ENCODE measurements at places on chromosomes 13 and 19.

DNA sequence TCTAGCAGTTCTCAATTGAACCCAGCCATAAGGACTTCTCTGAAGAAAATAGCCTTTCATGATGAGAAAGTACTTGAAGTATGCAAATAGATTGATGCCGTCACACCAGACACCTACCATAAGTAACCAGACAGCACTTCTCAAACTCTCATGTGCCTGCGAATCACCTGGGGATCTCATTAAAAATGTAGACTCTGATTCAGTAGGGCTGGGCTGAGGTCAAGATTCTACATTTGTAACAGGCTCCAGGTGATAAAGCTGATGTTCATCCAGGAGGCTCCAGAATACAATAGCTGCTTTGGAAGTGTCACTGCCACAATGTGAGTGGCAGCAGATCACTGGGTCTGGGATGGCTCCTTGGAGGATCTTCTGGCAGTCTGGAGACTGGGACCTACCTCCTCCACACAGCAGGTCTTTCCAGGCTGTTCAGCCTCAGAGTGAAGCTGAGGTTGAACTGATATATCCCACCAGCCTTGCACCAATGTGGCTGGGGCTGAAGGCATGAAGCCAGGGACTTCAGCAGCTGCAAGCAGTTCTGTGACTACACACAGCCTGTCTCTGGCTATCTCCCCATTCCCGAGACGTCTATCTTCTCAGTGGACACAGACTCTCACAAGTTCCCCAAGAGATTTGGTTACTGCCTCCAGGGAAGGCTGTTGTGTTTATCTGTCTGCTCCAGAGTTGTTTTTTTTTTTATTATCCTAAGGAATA lies 9.1 kb downstream of the MBNL2 start:
- DNase-seq = no peak

- DNase-seq = no peak
These were observed 138.2 kb downstream of the DCLK1 start for GRCh38 chr13:35992964-35993363.

GRCh38 chr13:88005188-88005587 lies 334.0 kb downstream of the SLITRK5 start:
- no peak for DNase-seq

- DNase-seq = no peak
These were observed 60.2 kb downstream of the ESD start for GRCh38 chr13:46736541-46737310.

GRCh38 chr19:28990522-28990921 lies 222.4 kb downstream of the UQCRFS1 start:
- no peak for DNase-seq

DNA sequence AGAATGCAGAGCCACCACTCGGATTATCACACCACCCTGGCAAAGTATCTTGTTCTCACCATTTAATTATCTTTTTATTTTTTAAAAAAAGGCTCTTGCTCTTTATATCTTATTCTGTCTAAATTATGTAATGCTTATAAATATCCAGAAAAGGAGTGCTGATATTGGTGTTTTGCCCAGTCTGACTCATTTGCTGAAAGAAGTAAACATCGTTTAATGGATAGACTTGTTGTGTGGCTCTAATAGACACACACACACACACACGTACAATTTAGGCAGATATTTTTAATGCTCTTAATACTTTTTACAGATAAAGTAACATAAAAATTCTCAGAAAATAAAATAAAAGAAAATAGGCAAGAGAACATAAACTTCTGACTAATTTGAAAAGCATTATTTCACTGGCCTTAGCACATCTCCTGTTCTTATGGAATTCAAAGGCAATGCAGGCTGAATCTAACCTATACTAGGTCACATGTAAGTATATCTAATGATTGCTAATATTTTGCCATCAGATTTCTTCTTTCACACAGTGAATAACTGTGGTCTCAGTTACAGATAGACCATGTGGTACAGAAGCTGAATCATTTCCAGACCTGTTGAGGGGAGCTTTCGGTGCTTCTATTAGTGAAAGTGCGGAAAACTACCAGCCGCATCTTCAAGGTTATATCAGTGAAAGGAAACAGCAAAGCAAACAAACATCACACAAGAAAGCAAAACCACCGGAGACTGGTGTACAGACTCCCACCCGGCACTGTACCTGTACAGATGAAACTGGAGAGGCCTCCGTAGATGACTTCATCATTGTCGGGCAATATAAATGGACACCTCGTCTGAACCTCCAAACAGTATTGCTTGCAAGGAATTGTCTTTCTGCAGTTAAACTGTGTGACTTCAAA lies 642.1 kb upstream of the ARGLU1 start:
- DNase-seq = no peak

- DNase-seq = no peak
These were observed 1.7 kb upstream of the REXO1 start for GRCh38 chr19:1849886-1850398.

DNA sequence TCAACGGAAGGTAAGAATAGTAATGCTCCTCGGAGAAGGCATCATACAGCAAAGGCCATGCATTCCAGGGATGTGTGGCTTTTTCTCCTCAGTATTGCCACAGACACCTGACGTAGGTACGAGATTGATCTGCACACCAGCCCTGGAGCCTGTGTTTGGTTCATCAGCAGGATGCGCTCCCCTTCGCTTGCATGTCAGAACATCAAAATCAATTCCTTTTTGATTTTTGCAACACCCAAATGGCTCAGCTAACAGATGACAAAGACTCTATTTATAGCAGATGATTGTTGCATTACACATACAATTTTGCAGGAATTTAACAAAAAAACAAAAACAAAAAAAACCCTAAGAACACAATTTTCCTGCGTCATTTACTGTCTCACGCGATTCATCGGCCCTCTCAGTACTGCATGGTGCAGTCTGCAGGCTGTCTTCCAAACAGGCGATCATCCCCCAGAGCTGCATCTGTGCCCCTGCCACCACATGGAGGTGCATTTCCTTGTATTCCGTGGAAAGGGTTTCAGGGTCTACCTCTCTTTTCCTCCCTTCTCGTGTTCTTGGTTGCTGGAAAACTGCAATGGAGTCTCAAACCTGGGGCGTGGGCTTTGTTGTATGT lies 207.3 kb downstream of the TEX29 start:
- no peak for DNase-seq

DNA sequence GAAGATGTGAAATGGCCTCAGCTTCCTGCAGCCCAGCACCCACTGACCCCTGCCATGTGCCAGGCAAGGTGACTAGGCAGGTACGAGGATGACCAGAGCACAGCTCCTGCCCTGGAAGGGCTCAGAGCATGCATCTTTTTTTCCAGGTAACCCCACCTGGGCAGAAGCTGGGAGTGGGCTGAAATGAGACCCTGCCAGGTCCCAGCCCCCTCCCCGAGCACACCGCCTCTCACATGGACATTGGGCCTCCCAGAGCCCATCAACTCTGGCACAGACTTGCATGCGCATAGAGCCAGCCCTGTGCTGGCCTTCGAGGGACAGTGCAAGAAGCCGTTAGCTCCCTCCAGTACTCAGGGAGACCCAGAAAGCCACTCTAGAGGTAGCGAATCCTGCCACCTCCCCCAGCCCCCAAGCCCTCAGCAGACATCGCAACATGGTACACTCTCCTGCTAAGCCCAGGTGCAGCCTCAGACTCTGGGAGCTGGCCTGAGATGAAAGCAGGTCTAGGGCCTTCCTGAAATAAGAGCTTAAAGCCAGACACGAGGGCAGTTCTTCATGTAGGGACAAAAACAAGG lies 8.9 kb upstream of the VSTM2B start:
- DNase-seq = no peak

GRCh38 chr13:112078216-112078615 lies 11.3 kb downstream of the SOX1 start:
- no peak for DNase-seq

- no peak for DNase-seq
These were observed 13.5 kb downstream of the ZFR2 start for GRCh38 chr19:3855320-3855719.

DNA sequence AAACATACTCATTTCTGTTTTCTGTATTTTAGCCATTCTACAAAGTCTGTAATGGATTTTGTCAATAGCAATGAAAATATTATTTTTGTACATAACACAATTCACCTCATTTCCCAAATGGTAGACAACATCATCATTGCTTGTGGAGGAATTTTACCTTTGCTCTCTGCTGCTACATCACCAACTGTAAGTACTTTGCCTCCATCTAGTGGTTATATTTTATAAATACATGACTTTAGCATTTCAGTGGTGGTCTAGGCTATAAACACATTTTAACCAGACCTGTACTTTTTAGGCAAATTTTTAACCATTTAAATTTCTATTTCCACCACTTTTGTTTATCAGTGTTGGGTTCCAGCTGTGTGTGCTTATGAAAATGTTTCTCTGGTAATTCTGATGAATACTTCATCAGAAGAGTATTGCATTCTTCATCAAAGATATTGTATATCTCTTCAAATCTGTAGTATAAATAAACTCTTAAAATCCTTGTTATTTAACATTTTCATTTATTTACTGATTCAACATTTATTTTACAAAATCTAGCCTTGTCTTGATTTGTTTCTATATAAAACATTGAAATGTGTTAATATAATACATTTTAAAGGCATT lies 222.4 kb downstream of the NBEA start:
- DNase-seq = no peak

- no peak for DNase-seq
These were observed 24.1 kb downstream of the HNRNPM start for GRCh38 chr19:8468761-8469373.

DNA sequence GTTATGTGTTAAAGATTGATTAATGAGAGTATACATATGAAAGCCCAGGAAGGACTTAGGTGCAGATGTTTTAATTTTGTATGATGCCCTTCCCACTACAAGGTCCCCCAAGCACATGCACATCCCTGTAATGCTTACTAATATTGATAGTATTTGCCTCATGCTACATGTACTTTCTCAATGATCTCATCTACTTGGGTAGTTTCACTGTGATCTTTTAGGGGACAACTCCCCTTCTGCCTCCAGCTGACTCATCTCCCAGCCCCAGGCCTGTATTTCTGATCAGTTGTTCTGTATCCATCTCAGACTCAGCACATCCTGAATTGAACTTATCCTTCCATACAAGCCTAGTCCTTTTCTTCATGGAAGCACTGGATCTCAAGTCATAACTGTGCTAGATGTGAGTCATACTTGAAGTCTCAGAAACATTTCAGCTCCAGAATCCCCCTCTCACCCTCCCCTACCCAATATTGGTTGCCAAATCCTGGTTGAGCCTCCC lies 49.4 kb upstream of the INTS6 start:
- no peak for DNase-seq

- DNase-seq = no peak
These were observed 26.3 kb upstream of the SLC15A1 start for GRCh38 chr13:98778749-98779148.

DNA sequence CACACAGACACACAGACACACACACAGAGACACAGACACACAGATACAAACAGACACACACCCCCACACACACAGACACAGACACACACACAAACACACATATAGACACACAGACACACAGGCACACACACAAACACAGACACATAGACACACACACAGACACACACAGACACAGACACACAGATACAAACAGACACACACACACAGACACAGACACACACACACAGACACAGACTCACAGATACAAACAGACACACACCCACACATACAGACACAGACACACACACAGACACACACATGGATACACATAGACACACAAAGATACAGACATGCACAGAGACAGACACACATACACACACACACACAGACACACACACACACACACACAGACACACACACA lies 174.5 kb downstream of the URI1 start:
- no peak for DNase-seq

- DNase-seq = no peak
These were observed 41.5 kb downstream of the KLF12 start for GRCh38 chr13:74092711-74093110.

DNA sequence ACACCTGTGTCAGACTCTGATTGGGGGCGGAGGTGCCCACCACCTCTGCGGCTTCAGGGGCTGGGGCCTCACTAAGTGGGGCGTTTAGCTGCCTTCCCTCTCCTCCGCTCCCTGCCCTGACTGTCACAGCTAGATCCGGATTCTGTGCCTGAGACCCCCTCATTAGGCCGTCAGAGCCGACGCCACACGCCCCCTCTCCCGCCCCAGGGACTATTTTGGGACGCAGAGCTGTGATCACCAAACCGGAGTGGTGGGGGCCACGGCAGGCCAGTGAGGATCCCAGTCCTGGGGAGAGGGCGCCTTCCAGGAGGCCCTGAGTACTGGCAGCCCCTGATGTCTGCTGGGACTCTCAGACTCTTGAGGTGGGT lies 762 bp downstream of the KANK3 start:
- no peak for DNase-seq

- no peak for DNase-seq
These were observed 121.3 kb downstream of the KCTD12 start for GRCh38 chr13:76764916-76765315.

DNA sequence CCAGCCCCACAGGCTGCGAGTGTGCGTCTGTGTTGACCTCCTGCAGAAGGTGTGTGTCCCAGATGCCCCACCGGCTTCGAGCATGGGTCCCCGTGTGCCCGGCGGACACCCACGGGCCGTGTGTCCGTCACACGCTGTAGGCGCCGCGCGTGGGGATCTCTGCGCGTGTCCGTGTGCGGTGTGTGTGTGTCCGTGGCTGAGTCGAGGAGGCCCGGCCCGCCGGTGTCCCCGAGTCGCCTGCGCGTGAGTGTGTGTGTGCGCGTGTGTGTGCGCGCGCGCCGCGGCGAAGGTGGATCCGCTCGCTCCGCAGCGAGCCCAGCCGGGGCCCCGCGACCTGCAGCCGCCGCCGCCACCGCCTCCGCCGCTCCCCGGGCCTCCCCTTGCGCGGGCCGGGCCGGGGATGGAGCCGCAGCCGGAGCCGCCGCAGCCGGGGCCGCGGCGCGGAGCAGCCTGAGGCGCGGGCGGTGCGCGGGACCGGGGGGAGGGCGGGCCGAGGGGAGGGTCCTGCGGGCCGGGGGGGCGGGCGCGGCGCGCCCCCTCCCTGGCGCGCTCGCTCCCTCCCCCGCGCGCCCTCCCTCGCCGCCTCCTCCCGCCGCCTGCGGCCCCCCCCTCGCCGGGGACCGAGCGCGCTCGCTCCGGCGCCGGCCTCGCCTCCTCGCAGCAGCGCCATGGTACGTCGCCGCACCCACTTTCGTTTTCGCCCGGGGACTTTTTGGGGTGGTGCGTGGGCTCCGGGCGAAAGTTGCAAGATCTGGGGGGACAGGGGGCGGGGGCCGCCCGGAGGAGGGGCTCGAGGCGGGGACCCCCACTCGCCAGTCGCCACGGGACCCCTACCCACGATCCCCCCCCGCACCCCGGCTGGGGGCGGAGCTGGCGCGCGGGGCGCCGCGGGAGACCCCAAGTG lies 7.1 kb upstream of the NFIC start:
- DNase-seq = peak; percentile 54
